ENCODE measurements at places on chromosomes 11 and 22. TPM values are rescaled to one million over a fixed set of nuclear protein-coding genes. Genes with fewer than 3 reads are reported as not detected.

Gene CASP5
- 1.3 TPM for total RNA-seq

Gene C11orf86
- total RNA-seq, result not detected

Gene GTSE1
- 2.7 TPM for total RNA-seq

Gene FAT3
- not detected for total RNA-seq

Gene ADSL
- 31.3 TPM for total RNA-seq

Gene RIMBP3B
- 0.14 TPM for total RNA-seq

Gene FOLR1
- total RNA-seq, result not detected

Gene NCF4
- total RNA-seq, result 2.6 TPM

Gene GPHA2
- not detected for total RNA-seq

Gene NELL1
- not detected for total RNA-seq

DNA sequence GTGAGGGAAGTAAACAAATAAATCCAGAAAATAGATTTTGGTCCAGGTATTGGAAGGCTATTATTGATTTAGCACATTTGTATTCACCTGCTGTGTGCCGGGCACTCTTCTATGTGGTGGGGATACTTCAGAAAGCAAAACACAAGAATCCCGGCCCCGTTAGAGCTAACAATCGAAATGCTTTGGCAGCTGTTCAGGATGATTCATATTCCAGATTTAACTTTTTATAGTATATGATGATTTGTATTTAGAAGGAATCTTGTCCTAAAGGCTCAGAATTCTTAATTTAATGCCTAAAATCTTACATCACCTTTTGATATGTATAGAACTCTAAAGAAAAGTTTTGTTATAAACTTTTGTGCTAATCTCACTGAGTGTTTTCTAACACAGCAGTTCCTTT is 28.0 kb downstream of the ZC3H12C start:
- no peaks in the 10 kb centered on the region for H3K27me3 ChIP-seq
- H3K36me3 ChIP-seq, result no peaks in the 10 kb centered on the region
- no peak overlapping the region for H3K27ac ChIP-seq

DNA sequence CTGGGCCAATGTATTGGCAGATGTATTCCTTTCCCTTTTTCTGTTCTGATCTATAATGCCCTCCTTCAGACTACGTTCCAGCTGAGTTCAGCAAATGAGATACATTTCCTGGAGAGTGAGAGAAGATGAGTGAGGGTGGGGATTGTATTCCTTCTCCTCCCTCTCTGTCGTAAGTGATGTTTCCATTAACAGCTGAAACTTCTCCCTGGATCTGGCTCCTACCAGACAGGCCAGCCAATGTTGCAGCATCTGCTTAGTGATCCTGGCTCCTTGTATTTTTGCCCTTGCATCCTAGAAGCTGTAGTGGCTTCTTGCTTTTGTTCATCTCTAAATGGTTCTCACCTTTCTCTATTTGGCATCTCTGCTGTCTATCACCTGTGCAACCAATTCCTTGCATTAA is 48.2 kb upstream of the MTMR2 start:
- no peak for DNase-seq
- no peak overlapping the region for H3K4me3 ChIP-seq
- H3K36me3 ChIP-seq, result no peaks in the 10 kb centered on the region
- no peak overlapping the region for H3K27ac ChIP-seq
- no peaks in the 10 kb centered on the region for H3K4me1 ChIP-seq

- no peaks in the 10 kb centered on the region for H3K27me3 ChIP-seq
- H3K4me3 ChIP-seq, result no peak overlapping the region
- H3K27ac ChIP-seq, result no peak overlapping the region
- peaks cover 9% of the 10 kb centered on the region for H3K4me1 ChIP-seq
Measured at GRCh38 chr22:22428222-22429098, 80.1 kb downstream of the ZNF280B start.

DNA sequence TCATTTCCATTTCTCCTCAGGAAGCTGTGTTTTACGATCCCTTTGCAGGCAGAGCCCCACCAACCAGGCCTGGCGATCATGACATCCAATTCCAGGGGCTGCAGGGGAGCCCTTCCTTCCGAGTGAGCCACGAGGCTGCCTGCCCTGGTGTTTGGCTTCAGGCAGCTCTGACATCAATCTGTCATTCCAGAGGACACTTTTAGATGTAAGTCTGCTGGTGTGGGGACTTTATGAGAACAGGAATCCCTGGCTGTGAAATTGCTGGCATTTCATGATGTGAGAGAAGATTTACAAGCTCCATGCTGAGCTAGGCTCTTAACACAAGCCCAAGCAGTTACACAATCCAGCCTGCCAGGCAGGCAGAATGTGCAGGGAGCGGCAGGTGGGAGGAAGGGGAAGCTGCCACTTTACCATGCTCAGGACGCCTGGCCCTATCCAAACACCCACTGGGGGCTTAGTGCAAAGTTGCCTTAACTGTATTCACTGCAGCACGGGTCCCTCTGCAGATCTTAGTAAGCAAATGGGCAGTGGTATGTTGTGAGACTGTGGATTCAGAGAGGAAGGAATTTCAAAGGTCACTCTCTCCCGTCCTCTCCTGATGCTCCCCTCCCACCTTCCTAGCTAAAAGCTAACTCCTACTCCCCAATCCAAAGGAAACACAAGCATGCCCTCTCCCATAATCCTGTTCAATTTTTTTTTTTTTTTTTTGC is 43.4 kb upstream of the MICAL2 start:
- no peak overlapping the region for H3K4me3 ChIP-seq
- no peak overlapping the region for H3K27ac ChIP-seq
- H3K4me1 ChIP-seq, result peaks cover 22% of the 10 kb centered on the region

GRCh38 chr22:36467042-36467810 is 14.2 kb downstream of the TXN2 start:
- peaks cover 24% of the 10 kb centered on the region for H3K4me1 ChIP-seq
- H3K4me3 ChIP-seq, result no peak overlapping the region
- no peak overlapping the region for H3K27ac ChIP-seq
- DNase-seq, result no peak
- no peaks in the 10 kb centered on the region for H3K27me3 ChIP-seq

GRCh38 chr11:86500500-86501140 is 125.9 kb downstream of the CCDC81 start:
- peak; percentile 7 for DNase-seq
- no peak overlapping the region for H3K27ac ChIP-seq
- H3K27me3 ChIP-seq, result peaks cover 3% of the 10 kb centered on the region

- no peak overlapping the region for H3K27ac ChIP-seq
- DNase-seq, result no peak
- no peak overlapping the region for H3K4me3 ChIP-seq
- no peaks in the 10 kb centered on the region for H3K36me3 ChIP-seq
- no peaks in the 10 kb centered on the region for H3K27me3 ChIP-seq
- no peaks in the 10 kb centered on the region for H3K4me1 ChIP-seq
Measured at GRCh38 chr11:16902182-16902581, 112.0 kb downstream of the PLEKHA7 start.

DNA sequence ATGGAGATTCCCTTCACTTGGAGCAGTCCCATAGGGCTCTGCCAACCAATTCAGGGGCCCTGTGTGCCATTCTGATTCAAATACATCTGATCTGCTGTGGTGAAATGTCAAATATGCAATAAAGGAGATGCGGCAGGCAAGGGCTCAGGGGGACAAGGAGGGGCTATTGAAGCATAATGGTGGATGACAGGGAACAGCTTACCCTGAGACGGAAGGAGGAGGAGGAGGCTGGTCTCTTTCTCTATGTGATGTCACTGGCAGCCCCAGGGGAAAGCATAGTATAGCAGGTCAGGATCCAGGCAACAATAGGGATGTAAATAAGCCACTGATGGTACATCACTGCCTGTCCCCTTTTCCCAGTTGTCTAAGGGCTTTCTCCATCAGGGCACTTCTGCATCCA is 350.9 kb upstream of the SYN3 start:
- no peak overlapping the region for H3K27ac ChIP-seq
- H3K4me1 ChIP-seq, result no peaks in the 10 kb centered on the region
- no peak overlapping the region for H3K4me3 ChIP-seq
- no peak for DNase-seq

DNA sequence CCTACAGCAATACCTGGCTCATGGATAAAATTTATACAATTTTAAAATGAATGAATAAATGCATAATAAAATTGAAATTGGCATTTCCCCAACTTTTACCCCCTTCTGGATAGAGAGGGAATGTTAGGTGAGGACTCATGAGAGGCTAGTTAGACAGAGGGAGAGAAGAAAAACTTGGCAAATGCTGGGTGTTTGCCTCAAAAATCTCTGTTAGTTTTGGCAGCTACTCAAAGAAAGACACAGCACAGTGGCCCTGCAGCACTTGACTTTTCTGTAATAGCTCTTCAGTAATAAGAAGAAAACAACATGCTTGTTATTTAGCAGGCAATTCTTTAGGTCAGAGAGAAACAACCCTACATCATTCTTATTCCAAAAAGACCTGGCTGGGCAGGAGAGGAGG is 20.7 kb upstream of the IZUMO1R start:
- no peak overlapping the region for H3K27ac ChIP-seq
- H3K27me3 ChIP-seq, result no peaks in the 10 kb centered on the region
- H3K4me1 ChIP-seq, result no peaks in the 10 kb centered on the region
- H3K4me3 ChIP-seq, result no peak overlapping the region

DNA sequence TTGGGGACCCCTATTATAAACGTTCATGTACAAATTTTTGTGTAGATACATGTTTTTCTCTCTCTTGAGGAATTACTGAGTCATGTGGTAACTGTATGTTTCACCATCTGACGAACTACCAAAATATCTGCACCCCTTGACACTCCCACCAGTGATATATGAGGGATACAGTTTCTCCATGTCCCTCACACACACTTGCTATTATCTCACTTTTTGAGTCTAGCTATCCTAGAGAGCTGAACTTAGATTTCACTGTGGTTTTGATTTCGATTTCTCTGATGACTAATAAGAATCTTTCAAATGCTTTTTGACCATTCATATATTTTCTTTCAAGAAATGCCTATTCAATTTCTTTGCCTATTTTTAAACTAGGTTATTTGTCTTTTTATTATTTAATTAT is 200.2 kb downstream of the PGR start:
- no peak overlapping the region for H3K27ac ChIP-seq
- no peaks in the 10 kb centered on the region for H3K36me3 ChIP-seq
- no peaks in the 10 kb centered on the region for H3K27me3 ChIP-seq
- no peak overlapping the region for H3K4me3 ChIP-seq
- no peak for DNase-seq

DNA sequence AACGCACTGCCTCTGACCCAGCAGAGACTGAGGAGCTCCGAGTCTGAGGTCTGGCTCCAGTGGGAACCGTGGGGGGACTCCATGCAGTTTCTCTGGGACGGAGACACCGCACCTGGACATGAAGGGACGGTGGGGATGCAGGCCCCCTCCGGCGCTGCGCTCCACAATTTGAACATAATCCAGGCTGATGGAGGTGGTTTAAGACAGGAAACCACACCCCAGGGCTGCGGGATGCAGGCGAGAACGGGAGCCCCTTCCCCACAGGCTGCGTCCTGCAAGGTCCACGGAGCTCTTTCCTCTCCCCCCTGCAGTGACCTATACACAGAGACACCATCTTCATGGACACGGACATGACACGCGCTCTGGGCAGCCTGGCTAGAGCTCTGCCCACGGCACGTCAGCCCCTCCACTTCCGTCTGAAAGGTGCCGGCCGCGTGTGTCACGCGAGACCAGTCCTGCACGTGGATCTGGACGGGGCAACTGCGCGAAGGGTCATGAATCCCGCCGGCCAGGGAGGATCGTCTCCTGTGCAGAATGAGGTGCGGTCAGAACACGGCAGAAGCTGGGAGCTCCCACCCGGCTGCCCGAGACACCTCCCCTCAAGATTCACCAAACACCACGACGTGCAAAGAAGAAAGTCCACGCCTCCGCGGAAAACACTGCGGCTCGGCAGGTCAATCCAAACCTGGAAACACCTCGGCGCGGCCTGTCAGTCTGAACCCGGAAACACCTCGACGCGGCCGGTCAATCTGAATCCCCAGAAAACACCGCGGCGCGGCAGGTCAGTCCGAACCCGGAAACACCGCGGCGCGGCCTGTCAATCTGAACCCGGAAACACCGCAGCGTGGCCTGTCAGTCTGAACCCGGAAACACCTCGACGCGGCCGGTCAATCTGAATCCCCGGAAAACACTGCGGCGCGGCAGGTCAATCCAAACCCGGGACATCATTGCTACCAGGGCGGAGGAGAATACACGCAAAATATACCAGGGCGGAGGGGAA is 212.4 kb downstream of the BRD1 start:
- DNase-seq, result no peak
- H3K36me3 ChIP-seq, result no peaks in the 10 kb centered on the region
- no peak overlapping the region for H3K27ac ChIP-seq
- no peak overlapping the region for H3K4me3 ChIP-seq
- no peaks in the 10 kb centered on the region for H3K4me1 ChIP-seq
- no peaks in the 10 kb centered on the region for H3K27me3 ChIP-seq

DNA sequence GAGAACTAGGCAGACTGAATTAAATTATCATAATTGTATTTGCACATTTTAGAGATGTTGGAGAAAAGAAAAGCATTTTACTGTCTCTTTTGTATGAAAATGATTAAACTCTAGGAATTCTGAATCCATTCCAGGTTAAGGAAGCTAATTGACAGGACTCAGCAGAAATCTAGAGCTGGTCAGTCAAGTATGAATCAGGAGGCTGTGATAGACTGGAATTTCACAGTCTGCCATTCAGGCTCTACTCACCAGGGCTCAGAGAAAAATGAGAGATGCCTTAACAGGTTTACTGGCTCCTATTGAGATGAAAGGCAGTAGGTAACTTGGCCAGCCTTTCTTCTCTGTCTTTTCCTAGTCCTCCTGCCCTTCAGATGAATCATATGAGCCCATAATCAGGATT is 693.9 kb upstream of the CHORDC1 start:
- H3K36me3 ChIP-seq, result no peaks in the 10 kb centered on the region
- H3K27ac ChIP-seq, result no peak overlapping the region
- DNase-seq, result no peak
- no peaks in the 10 kb centered on the region for H3K4me1 ChIP-seq
- H3K27me3 ChIP-seq, result no peaks in the 10 kb centered on the region
- no peak overlapping the region for H3K4me3 ChIP-seq

DNA sequence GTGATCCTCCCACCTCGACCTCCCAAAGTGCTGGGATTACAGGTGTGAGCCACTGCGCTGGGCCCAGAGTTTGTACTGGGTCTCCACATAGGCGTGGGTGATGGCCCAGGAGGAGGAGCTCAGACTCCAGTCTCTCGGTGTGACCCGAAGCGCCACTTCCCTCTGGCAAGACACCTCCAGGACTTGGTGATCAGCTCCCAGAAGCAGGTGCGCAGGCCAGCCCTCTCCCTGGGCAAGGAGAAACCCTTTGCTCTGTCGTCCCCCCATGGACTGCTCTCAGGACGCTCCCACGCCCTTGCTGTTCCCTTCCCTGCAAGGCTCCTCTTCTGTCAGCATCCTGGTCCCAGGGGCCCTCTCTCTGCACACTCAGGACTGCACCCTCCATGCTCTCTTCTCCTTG is 5.5 kb upstream of the YPEL1 start:
- no peaks in the 10 kb centered on the region for H3K36me3 ChIP-seq
- no peak for DNase-seq
- no peaks in the 10 kb centered on the region for H3K27me3 ChIP-seq
- peaks cover 30% of the 10 kb centered on the region for H3K4me1 ChIP-seq
- no peak overlapping the region for H3K4me3 ChIP-seq

DNA sequence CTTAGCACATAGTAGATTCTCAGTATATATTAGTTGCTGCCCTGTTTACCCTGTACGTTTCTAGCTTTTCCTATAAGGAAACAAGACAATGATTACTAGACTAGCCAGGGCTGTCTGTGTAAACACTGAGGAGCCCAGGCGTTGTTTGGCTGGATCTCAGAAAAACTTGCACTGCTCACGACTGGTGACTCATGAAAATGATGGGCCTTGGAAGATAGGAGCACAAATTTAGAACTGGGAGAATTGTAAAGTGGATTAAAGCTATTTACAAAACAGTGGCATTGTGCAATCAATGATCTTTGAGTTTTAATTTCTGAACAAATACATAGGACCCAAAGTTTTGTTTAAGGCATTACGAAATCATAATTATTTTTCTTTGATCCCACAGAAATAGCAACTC is 276.9 kb downstream of the FAM76B start:
- no peaks in the 10 kb centered on the region for H3K4me1 ChIP-seq
- DNase-seq, result no peak
- H3K4me3 ChIP-seq, result no peak overlapping the region
- H3K27me3 ChIP-seq, result no peaks in the 10 kb centered on the region
- H3K36me3 ChIP-seq, result no peaks in the 10 kb centered on the region

Measured in natural killer cell (primary cell).